ENCODE measurements at places on chromosomes 12 and 14.

DNA sequence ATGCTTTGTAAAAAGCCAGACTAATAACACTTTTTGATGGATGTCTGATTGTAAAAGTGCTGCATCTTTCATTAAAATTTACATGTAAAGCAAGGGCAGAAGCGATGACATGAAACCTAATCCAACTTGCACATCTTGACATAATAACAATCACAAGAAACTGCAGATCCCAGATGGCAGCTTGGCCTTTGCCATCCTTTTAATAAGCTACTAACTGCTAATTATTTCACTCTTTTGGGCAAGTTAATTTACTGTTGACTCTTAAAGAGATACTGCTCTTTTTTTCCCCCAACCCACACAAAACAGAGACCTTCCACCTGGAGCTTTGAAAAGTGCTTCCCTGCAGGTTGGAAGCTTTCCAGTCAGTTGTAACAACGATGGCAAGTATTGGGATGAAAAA, 137.5 kb downstream of the NRXN3 start:
- no peak for DNase-seq

DNA sequence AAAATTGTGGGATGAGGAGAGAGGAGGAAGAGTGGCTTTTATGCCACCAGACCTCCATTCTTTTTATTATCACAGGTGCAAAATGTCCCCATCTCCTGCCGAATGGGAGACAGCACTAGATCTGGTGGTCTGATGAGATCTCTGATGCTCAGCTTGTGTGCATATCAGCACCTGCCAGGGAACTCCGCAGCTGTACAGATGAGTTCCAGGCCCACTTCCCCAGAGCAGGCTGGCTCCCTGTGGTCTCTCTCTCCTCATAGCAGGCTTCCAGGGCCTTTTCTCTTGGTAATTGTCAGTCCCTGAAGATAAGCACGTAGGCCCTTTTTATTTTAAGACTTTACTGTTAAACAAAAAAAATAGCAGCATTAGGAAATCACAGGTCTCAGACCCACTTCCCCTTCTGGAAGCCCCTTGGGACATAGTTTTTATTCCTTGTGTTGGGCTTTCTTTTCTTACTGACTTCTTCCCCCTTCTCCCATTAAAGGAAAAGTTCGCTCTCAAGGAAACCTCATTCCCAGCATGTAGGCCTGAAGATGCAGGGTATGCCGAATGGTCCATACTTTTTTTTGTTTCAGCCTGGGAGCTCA, 4.5 kb upstream of the TBC1D30 start:
- DNase-seq = no peak

DNA sequence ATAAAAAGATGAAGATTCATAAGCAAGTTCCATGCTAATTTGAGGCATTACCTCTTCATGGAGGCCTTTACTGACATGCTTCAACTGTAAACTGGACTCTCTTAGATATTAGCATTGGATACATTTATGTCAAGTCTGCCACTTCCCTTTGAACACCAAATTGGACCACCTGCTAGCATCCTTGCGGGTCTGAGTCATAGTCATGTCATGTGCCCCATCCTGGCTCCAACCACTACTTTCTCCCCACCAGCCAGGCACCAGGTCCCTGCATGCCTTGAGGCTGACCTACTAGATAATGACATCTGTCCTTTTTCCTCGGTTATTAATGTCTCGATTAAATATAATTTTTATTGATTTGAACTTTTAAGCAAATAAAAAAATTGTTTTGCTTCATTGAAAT, 32.9 kb upstream of the EEA1 start:
- no peak for DNase-seq

DNA sequence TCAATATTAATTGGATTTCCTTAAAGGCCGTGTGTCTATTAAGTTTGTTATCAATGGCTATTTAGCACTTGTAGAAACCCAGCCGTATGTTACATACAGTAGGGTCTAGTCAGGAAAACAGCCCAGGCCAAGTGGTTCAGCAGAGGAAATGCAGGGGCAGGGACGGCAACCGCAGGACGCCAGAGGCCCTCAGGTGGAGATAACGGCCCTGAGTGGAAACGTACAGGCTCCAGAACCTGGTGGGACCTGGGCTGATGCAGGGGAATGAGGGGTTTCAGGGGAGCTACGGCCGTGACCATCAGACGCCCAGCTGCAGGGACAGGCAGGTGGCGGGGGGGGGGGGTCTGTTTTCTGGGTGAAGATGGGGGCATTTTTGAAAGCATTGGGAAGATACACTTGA, 3.7 kb upstream of the ANKLE2 start:
- DNase-seq = peak; percentile 53
